ENCODE measurements at places on chromosomes 3 and 15. TPM values are rescaled to one million over a fixed set of nuclear protein-coding genes. Genes with fewer than 3 reads are reported as not detected.

Gene PPP1R14D
- not detected for total RNA-seq

Gene NPAP1
- not detected for total RNA-seq

Gene TYRO3
- total RNA-seq = 1.9 TPM

Gene GCNT3
- not detected for total RNA-seq

Gene ANKRD34C
- not detected for total RNA-seq

Gene SMCO1
- total RNA-seq = not detected

Gene SAMD7
- total RNA-seq = not detected

Gene SAXO2
- 13.9 TPM for total RNA-seq
